ENCODE measurements at places on chromosomes 1 and 21.

- DNase-seq: no peak
These were observed 36.9 kb upstream of the PADI2 start for GRCh38 chr1:17156108-17156507.

DNA sequence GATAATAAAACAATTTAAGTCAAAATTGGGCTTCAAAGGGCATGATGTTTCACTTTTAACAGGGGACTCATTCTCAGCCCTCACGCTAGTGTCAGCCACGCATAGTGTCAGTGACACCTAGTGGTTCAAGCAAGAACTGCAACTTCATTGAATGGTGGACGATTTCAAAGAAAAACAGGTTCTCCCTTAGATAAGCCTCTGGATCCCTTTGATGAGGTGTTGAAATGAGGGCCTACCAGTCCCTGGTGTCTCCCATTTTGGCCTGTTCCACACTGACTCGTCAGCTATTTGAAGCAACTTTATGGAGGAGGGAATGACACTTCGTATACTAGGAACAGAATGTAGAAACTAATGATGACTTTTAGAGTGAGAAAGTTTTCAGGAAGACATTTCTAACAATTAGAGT, 56.2 kb downstream of the FCRL5 start:
- DNase-seq: peak; percentile 29

DNA sequence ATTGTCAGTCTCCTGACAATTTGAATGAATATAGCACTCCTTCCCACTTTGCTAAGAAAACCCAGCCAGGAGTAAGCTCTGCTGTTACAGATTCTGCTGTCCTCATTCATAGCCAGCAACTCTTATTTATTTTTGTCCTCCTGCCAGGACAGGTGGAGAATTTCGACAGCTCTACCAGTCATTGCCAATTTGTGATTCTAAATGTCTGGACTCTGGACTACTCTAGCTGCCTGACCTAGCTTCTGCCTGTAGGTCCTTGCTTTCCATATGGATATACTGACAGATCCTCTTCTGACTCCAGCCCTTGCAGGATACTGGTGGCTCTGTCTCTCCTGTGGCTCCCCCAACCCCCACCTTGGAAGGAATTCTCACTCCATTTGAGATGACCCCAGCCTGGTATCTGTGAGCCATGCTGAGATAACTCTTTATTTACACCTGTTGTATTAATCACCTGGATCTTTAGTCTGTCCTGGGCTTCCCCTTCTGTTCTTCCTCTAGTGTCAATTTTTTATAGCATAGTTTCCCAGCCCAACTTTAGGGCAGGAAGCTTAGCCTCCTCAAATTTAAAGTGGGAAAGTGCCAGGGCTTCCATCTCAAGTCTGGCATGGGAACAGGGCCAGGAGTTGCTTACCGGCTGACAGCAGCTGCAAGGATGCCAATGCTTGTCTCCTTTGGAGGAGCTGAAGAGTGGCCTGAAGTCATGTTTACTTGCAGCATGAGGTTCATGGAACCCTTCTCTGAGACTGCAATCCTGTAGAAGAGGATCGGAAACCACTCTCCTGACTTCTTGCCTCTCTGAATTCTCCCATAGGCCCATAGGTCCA, 6.7 kb downstream of the PM20D1 start:
- no peak for DNase-seq

DNA sequence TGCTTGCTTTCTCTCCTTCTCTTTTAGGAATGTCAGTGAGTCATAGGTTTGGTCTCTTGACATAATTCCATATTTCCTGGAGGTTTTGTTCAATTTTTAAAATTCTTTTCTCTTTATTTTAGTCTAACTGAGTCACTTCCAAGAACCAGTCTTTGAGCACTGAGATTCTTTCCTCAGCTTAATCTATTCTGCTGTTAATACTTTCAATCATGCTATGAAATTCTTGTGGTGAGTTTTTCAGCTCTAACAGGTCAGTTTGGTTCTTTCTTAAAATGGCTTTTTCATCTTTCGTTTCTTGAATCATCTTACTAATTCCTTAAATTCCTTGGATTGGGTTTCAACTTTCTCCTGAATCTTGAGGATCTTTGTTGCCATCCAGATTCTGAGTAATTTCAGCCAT, 321.0 kb downstream of the PTBP2 start:
- no peak for DNase-seq

- DNase-seq: no peak
These were observed 357 bp upstream of the TXLNA start for GRCh38 chr1:32179193-32179442.

GRCh38 chr1:64320470-64320869, 117.0 kb downstream of the UBE2U start:
- no peak for DNase-seq

DNA sequence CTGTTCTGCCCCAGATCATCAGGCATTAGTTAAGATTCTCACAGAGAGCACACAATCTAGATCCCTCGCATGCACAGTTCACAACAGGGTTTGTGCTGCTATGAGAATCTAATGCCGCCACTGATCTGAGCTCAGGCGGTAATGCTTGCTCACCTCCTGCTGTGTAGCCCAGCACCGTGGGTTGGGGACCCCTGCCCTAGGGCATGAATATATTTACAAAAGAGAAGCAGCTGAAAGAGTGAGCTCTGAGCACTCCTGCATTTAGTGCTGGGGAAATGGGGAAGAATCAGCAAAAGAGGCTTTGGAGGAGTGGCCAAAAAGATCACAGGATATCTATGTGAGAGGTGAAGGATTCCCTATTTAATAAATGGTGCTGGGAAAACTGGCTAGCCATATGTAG, 5.6 kb downstream of the CFAP57 start:
- DNase-seq: no peak

DNA sequence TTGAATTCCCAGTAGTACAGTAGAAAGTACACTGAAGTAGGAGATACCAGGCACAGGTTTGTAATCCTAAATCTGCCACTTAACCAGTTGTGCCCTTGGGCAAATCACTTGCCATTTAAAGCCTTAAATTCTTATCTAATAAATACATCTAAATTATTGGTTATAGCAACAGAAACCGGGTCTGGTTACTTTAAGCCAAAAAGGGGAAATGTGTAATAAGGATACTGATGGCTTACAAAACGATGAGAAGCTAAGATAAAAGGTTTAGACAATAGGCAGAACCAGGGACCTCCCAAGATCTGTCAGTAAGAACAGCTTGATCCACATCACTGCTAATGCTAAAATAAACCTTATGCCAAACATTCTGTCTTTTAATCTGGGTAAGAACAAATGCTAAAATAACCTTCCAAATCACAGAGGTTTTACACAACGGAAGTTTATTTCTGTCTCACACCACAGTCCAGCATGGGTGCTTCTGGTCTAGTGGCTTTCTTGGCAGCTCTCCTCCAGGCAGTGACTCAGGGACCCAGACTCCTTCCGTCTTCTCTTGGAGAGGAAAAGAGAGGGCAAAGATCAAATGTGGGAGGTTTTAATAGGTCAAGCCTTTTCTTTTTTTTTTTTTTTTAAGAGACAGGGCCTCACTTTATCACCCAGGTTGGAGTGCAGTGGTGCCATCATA, 16.5 kb upstream of the ZMYM1 start:
- no peak for DNase-seq

DNA sequence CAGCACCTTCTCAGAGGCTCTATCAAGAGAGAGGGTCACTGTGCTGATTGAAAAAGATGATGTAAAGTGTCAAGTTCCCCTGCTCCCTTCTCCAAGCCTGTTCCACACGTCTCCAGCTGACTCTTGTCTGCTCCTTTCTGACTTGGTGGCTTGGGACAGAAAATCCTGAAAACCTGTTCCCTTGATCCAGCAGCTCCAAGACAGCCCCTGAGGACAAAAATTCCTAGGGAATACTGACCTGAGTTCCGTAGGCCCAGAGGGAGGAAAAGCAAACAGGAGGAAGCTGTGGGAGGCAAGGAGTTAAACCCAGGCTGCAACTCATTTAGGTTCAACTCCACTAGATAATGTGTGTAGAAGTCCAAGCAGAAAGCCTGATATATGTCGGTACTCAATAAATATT, 42.1 kb upstream of the ATP2B4 start:
- no peak for DNase-seq

All from activated CD8-positive, alpha-beta memory T cell treated with anti-CD3 and anti-CD28 coated beads, Interleukin-2, amount 50 U/mL, for 4 hours (primary cell).